ENCODE measurements at places on chromosomes 11 and 22.

- DNase-seq, result peak; percentile 85
- no peaks in the 10 kb centered on the region for H3K27me3 ChIP-seq
- peaks cover 21% of the 10 kb centered on the region for H3K4me1 ChIP-seq
- peak overlapping the region; percentile 34 for H3K4me3 ChIP-seq
- no peak overlapping the region for H3K27ac ChIP-seq
Observed at GRCh38 chr11:73661035-73661628, 14.8 kb downstream of the PLEKHB1 start.

DNA sequence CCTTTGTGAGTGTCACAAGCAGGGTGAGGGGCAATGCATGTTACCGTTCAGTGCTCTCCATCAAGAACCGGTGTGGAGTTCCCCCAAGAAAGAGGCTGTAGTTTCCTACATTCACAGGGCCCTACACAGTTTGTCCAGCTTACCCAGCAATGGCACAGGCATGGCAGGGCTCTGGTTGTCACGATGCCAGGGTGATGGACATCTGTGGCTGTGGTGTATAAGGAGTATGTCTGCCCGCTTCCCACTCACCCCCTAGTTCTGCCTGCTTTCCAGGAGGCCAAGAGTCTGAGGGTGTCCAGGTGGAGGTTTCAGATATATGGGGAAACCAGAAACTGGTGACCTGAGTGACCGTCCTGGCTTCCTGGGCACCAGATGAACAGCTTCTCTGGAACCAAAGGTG lies 116.1 kb downstream of the PKNOX2 start:
- no peaks in the 10 kb centered on the region for H3K27me3 ChIP-seq
- H3K36me3 ChIP-seq, result no peaks in the 10 kb centered on the region
- no peak overlapping the region for H3K27ac ChIP-seq

- peak overlapping the region; percentile 0 for H3K4me3 ChIP-seq
- DNase-seq, result no peak
- peaks cover 68% of the 10 kb centered on the region for H3K4me1 ChIP-seq
- no peaks in the 10 kb centered on the region for H3K27me3 ChIP-seq
- H3K27ac ChIP-seq, result peak overlapping the region; percentile 62
Observed at GRCh38 chr11:116852261-116853031, 15.0 kb upstream of the APOA1 start.

GRCh38 chr11:65416841-65417701 lies 5.5 kb upstream of the NEAT1 start:
- no peak for DNase-seq
- peak overlapping the region; percentile 86 for H3K4me3 ChIP-seq
- H3K27ac ChIP-seq, result peak overlapping the region; percentile 99
- H3K36me3 ChIP-seq, result peaks cover 11% of the 10 kb centered on the region
- H3K4me1 ChIP-seq, result peaks cover 68% of the 10 kb centered on the region

- no peak for DNase-seq
- H3K4me1 ChIP-seq, result no peaks in the 10 kb centered on the region
- H3K27ac ChIP-seq, result no peak overlapping the region
- no peak overlapping the region for H3K4me3 ChIP-seq
- no peaks in the 10 kb centered on the region for H3K36me3 ChIP-seq
Observed at GRCh38 chr11:125084057-125084416, 20.9 kb downstream of the SLC37A2 start.

- DNase-seq, result no peak
- no peaks in the 10 kb centered on the region for H3K4me1 ChIP-seq
- no peaks in the 10 kb centered on the region for H3K36me3 ChIP-seq
- H3K27me3 ChIP-seq, result peaks cover 8% of the 10 kb centered on the region
Observed at GRCh38 chr11:71236836-71237475, 15.4 kb downstream of the SHANK2 start.

GRCh38 chr11:65639623-65640482 lies 2.0 kb downstream of the SIPA1 start:
- H3K27ac ChIP-seq, result peak overlapping the region; percentile 95
- no peaks in the 10 kb centered on the region for H3K27me3 ChIP-seq
- H3K4me3 ChIP-seq, result peak overlapping the region; percentile 59
- H3K36me3 ChIP-seq, result peaks cover 64% of the 10 kb centered on the region

GRCh38 chr11:96334219-96334618 lies 8.8 kb downstream of the MAML2 start:
- peaks cover 34% of the 10 kb centered on the region for H3K4me1 ChIP-seq
- H3K4me3 ChIP-seq, result no peak overlapping the region
- H3K27ac ChIP-seq, result no peak overlapping the region
- no peaks in the 10 kb centered on the region for H3K27me3 ChIP-seq

DNA sequence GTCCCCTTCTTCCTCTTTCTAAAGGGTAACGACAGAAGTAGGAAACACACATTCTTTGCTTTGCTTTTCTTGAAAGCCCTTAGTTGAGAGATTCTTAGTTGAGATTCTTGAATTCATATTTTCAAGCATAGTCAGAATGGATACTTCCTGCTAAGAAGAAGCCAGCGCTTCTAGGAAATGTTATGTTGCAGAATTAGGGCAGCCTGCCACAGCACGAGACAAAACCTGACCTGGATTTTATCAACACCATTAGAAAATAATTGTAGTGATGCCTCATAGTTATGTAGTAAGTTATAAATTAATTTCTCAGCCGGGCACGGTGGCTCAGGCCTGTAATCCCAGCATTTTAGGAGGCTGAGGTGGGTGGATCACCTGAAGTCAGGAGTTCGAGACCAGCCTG lies 37.9 kb upstream of the NUP160 start:
- H3K36me3 ChIP-seq, result no peaks in the 10 kb centered on the region
- H3K4me3 ChIP-seq, result no peak overlapping the region
- peak; percentile 1 for DNase-seq
- H3K27ac ChIP-seq, result peak overlapping the region; percentile 39

DNA sequence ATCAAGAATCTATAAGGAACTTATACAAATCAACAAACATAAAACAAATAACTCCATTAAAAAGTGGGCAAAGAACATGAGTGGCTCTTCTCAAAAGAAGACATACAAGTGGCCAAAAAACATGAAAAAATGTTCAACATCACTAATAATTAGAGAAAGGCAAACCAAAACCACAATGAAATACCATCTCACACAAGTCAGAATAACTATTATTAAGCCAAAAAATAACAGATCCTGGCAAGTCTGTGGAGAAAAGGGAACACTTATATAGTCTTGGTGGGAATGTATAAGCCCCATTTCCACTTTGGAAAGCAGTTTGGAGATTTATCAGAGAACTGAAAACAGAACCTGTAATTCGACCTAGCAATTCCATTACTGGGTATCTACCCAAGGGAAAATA lies 921.0 kb downstream of the KCNA4 start:
- no peaks in the 10 kb centered on the region for H3K27me3 ChIP-seq
- H3K4me1 ChIP-seq, result no peaks in the 10 kb centered on the region
- H3K27ac ChIP-seq, result no peak overlapping the region
- H3K36me3 ChIP-seq, result no peaks in the 10 kb centered on the region
- H3K4me3 ChIP-seq, result no peak overlapping the region

DNA sequence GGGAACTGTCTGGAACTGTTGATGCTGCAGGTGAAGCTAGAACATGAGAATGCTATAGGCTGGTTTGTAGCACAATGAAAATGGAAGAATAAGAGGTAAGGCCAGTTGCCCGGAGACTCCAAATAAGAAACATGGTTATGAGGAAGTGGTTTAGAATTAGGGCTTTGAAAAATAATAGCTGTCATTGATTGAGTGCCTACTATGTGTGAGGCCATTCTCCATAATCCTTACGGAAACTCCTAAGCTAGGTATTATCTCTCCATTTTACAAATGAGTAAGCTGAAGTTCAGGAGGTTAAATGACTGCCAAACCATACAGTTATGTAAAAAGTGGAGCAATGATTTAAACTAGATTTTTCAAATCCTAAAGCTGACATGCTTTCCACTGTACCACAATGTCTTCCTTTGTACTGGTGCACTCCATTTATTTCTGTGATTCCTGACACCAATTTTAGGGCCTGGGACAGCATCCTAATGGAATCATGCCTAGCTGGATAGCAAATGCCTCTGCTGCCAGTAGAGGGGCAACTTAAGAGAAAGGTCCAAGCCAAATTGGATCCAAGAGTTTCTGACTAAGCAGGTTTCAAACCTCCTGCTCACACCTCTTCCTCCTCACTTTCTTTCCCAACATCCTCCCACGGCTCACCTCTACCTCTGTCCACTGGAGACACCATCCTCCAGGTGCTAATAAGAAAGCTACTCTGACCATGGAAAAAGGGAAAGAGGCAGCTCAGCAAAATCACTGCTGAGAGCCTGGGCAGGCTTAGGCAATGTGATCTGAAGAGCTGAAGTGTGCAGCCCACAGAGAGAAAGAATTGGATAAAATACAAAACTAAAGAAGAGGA lies 46.9 kb upstream of the PICALM start:
- peaks cover 11% of the 10 kb centered on the region for H3K4me1 ChIP-seq
- H3K4me3 ChIP-seq, result no peak overlapping the region
- no peaks in the 10 kb centered on the region for H3K36me3 ChIP-seq
- H3K27ac ChIP-seq, result no peak overlapping the region

All from CD4-positive, alpha-beta T cell (primary cell).